ENCODE measurements at places on chromosomes 7 and 10.

DNA sequence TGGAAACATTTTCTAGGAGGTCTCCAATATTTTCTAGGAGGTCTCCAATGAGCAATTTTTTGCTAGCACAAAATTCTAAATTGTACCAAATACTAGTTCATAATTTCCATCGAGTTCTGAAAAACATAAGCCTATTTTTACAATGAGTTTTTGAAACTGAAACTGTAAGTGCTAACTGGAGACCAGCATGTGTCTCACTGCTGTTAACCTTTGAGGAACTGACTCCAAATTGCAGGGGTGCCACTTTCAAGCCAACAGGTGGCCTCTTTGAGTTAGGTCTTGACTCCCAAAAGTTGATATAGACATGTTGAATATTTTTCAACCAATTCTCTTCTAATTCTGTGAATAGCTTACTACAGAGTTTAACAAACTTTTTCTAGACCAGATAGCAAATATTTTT is 58.8 kb downstream of the CAV1 start:
- no peak for DNase-seq

DNA sequence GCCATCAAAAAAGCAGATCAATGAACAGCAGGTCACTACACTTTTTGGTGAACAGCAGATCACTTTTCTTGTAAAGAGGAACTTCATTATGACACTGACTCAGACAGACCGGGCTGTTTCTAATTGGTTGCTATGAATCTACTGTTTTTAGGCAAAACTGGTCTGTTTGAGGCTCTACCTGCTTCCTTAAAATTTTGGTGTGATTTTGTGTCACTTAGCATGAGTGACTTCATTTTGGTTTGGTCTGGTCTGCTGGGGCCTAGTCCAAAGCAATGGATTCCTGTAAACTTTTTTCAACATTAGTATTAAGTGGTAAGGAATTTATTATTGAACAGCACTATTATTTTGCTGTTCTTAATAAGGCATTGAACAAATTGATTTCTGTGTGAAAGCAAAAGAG is 41.8 kb upstream of the C10orf71 start:
- no peak for DNase-seq

- peak; percentile 20 for DNase-seq
Observed at GRCh38 chr7:104096683-104097082, 107.2 kb upstream of the RELN start.

- no peak for DNase-seq
Observed at GRCh38 chr10:61452151-61452651, 980 bp downstream of the TMEM26 start.

GRCh38 chr10:45257600-45257999 is 57.8 kb downstream of the OR13A1 start:
- DNase-seq: no peak

DNA sequence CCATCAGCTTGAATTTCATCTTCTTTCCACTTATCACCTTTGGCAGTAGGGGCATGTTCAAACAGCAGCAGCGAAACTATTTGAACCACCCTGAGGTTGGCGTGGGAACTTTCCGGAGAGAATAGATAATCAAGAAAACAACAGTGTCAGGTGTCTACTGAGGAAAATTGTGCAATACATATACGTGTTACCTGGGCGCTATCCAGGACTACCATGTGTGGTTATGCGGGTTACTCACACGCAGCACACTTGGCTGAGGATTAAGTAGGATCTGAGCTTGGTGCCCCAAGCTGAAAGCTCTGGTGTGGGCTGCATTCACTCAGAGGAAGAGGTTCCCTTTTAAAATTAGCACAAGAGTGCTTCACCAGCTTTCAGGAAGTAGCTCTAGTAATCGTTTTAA is 8.8 kb upstream of the ABI1 start:
- DNase-seq: no peak

- no peak for DNase-seq
Observed at GRCh38 chr7:74010407-74010806, 17.6 kb upstream of the ELN start.

DNA sequence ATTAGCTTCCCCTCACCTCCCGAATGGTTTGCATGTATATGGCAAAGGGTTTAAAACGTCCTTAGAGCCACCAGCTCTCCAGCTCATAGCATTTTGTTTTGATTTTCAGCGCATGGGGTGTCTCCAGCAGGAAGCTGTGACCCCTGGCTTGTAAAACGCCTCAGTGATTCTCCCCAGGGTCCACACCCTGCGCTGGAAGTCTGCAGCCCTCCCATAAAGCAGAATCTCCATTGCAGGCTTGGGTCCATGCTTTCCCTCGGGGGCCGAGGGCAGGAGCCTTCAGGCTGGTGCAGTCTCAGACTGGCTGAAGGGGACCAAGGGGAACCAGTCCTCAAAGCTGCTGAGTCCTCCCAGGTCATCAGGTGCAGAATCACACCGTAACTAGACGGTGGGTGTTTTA is 109.7 kb downstream of the VIPR2 start:
- DNase-seq: no peak

GRCh38 chr7:101021703-101022102 is 1.8 kb downstream of the MUC17 start:
- DNase-seq: peak; percentile 50

GRCh38 chr10:91711885-91712680 is 79.2 kb upstream of the PPP1R3C start:
- DNase-seq: no peak

GRCh38 chr7:155741082-155741481 is 71.2 kb downstream of the SHH start:
- DNase-seq: no peak

GRCh38 chr7:13322126-13322525 is 634.7 kb downstream of the ARL4A start:
- DNase-seq: no peak

Measured in LoVo (cell line).